ENCODE measurements at places on chromosomes 7 and 10.
A peak's percentile ranks its signal among the peaks of the same experiment; 100 is the strongest.

DNA sequence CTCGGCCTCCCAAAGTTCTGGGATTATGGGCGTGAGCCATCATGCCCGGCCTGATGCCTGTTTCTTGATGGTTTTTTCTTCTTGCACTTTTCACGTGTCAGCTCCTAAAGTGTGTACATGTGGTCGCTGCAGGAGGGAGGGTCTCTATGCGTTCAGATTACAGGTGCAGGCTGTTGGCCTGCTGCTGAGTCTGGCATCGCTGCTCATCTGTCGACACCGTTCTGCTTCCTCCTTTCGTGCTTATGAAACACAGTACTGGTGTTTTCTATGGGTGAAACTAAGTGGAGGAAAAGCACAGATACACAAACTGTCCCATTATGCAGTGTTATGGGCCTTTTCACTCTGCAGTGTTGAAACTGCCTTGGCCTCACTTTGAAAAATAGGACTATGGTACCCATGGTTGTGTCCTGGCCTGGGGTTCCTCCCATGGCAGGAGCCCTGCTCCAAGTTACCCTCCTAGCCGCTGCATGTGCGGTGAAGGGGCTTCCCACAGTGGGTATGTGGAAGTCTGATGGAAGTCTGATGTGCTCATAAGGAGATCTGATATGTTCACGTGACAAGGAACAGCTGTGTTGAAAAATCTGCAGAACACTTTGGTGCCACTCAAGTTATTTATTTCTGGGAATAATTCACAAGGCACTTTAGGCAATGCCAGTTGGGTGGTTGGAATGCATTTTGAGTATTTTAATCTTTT lies 23.5 kb downstream of the OGDH start:
- DNase-seq, result peak; percentile 29

DNA sequence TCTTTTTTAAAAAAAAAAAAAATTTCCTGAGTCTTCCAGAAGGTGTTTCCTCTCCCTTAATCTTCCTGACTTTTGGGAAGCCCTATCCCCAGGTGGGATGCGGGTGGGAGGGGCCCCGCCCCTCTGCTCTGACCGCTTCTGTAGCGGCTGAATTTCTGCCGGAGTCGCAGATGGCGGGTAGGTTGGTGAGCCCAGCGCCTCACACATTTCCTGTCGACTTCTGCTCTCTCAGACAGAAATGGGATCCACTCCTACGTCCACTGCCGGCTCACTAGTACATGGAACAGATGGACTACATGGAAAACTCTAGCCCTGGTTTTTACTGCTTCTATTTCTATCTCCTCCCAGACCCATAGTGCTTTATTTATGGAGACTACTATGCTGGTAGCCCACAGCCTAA lies 90.9 kb downstream of the NEUROD6 start:
- no peak for DNase-seq

DNA sequence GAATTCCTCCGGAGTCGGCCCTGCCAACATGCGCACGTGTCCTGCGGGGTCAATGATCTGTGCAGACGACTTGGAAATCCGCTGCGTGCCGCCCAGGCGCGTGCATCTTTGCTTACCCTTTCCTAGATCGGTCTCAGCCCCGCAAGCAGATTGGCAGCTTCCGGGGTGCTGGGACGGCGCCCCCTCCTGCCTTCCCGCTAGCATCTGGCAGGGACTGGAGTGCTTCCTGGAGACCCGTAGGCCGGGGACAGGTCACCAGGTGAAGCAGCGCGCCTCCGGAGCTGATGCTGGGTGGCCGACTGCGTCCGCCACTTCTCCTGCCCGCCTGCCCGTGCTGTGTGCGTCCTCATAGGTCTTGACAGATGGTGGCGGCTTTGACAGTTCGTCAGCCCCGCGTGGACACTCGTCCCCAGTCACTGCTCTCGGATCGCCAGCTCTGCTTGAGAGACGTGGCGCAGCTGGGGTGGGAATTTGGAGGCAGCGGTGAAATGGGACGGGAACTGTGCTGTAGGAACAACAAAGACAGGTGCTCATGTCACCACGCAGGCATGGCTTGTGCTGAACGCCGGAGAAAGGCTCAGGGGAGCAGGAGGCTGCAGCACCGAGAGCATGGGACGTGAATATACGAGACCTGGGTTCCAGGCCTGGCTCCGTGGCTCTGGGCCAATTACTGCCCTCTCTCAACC lies 21.9 kb upstream of the KCNK18 start:
- DNase-seq, result peak; percentile 39

GRCh38 chr7:98626460-98627412 lies 9.7 kb downstream of the NPTX2 start:
- DNase-seq, result no peak

- DNase-seq, result peak; percentile 72
Measured at GRCh38 chr10:63866075-63866746, 345.0 kb downstream of the REEP3 start.

DNA sequence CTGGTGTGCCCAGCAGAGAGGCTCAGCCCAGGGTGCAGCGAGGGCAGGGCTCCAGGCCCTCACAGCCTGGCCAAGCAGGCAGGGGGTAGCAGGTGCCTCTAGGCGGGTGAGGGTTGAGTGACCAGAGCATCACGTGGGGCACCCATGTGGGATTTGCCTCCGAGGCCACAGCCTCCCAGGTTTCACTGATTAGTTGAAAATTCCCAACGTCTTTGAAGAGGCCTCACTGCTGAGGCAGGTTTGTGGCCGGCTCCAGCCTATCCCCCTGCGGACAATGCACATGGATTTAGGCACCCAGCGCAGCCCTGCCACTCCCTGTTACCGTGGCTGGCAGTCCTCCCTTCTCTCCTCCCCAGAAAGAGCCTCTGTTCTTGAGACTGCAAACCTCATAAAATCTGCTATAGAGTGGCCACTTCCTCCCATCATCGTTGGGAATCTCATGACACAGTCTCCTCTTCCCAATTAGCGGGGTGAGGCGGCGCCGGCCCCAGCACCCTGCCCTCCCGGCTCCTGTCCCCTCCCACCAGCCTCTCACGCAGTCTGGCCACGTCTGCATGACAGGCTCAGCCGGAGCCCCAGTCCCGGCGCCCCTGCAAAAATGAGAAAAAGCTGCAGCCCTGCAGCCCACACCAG lies 10.8 kb downstream of the MYL10 start:
- no peak for DNase-seq

DNA sequence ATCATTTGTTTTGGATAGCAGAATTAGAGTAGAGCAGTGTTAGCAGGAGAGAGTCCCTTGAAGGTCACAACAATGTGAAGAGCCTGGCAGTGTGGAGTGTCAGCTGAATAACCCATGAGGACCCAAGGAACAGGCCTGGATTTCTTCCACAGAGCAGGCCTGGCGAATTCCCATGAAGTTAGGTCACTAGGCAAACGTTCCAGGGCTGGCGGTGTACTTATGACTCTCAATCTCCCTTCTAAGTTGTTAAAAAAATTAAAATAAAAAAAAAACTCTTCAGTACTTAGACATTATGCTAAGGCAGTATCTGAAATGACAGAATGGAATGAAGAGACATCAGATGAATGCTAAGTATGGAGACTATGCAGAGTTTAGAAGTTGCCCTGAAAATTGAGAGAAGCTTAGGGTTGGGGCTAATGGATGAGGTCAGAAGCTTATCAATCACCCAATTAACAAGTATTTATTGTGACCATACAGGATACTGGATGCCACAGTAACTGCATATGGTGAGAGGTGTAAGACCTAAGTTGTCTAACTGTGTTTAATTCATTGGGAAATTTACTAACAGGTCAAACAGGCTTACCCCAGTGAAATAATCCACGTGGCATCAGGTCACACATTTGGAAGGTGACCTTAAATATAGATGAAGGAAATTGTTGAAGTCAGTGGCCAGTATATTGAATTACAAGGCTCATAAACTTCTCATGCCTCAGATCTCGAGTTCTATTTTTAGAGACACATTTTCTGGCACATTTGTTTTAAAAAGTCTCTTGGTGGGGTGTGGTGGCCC lies 126.2 kb upstream of the NRP1 start:
- no peak for DNase-seq

DNA sequence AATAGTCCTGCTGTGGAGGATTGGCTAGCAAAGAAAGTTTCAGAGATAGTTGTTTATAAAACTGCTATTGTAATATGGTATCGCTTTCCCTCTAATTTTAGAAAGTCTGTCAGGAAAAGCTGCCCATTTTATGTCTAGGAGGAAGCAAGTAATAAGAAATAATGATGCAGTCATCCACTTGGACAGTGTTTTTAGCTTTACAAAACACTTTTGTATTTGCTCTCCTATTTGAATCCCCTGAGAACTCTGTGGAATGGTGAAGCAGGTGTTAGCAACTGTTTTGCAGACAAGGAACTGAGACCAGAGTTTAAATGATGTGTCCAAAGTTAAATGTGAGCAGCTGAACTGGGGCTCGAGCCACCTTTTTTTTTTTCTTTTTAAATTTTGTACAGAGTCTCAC lies 455.8 kb downstream of the XPNPEP1 start:
- DNase-seq, result no peak

DNA sequence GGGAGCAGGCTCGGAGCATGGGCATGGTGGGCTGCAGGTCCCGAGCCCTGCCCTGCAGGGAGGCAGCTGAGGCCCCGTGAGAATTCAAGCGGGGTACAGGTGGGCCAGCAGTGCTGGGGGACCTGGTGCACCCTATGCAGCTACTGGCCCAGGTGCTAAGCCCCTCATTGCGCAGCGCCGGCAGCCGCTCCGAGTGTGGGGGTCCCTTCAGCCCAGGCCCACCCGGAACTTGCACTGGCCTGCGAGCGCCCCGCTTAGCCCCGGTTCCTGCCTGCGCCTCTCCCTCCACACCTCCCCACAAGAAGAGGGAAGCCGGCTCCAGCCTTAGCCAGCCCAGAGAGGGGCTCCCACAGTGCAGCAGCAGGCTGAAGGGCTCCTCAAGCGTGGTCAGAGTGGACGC lies 250.7 kb downstream of the CRPPA start:
- no peak for DNase-seq

DNA sequence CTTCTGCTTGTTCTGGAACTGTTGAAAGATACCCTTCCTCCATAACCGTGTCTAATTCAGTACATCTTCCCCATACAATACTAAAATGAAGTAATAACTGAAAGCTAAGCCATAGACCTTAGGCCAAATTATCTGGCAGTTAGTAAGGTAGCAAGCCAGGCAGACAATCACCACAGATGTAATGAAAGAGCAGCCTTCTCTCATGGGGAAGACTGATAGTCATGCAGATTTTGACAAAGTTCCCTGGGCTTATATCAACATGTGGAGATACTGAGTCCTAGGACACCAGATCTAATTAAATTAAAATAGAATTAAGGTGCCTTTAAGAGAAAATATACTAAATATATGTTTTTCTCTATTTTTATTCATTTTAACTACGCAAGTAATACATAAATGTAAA lies 61.5 kb downstream of the PON1 start:
- DNase-seq, result no peak

DNA sequence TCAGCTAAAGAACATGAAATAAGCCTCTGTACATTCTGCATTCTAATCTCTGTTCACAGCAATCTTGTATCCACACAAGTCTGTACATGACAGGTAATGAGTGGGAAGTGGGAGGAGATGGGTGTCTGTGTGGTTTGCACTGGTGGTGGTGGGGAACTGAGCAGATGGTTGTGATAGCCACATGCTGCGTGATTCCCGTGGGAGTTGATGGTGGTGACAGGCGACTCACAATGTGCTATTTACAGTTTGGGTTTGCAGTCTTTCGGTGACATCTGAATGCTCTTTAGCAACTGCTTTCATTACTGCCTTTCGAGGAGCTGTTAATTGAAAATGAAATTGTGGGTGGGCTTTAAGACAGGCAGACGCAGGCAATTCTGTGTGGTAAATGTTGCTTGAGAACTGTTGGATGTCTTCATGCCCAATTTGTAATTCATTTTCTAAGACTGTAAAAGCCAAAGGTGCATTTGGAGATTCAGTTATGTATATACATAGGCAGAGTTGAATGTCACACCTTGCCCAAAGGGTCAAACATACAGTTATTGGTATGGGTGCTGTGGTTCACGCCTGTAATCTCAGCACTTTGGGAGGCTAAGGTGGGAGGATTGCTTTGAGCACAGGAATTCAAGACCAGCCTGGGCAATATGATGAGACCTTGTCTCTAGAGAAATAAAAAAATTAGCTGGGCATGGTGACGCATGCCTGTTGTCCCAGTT lies 308.2 kb downstream of the AUTS2 start:
- DNase-seq, result peak; percentile 60

DNA sequence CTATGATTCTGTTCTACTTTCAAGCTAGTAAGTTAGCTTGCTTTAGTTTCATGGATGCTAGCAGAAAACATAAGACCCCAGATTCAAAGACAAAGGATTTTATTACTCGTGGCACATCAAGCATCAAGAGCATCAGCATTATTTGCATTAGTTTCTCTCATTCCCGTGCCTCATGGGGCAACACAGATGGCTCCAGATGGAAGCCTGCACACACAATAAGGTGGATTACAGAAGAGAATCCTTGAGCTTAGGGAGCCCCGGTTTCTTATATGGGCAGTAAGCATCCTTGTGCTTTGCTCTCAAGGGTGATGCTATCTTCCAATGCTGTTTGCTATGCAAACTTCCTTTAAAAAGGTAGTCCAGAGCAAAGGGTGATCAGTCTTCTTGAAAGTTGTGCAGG lies 10.7 kb upstream of the CAPZA2 start:
- DNase-seq, result no peak

DNA sequence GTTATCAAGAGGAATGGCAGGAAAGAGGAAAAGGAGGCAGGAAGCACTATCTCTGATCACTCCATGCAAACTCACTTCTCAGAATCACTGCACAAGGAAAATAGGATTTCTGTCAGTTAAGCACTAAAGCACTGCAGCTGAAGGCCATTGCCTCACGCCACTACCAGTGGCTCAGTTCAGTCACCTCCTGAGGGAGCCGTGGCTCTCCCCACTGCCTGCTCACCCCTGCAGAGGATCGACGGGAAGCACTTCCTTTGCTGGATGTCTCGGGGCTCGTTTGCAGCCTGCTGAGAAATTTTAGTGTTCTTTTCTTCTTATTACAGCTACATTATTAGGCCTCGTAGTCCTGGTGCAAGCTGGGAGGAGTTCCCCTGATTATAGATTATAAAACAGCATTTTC lies 90.1 kb upstream of the ADCY1 start:
- DNase-seq, result no peak

GRCh38 chr10:30591249-30591670 lies 38.3 kb downstream of the LYZL2 start:
- DNase-seq, result peak; percentile 42

GRCh38 chr10:124105045-124105444 lies 11.6 kb upstream of the CHST15 start:
- DNase-seq, result no peak

GRCh38 chr10:120987359-120987758 lies 136.2 kb downstream of the WDR11 start:
- DNase-seq, result no peak
